ENCODE measurements at places on chromosomes 2 and 18.

DNA sequence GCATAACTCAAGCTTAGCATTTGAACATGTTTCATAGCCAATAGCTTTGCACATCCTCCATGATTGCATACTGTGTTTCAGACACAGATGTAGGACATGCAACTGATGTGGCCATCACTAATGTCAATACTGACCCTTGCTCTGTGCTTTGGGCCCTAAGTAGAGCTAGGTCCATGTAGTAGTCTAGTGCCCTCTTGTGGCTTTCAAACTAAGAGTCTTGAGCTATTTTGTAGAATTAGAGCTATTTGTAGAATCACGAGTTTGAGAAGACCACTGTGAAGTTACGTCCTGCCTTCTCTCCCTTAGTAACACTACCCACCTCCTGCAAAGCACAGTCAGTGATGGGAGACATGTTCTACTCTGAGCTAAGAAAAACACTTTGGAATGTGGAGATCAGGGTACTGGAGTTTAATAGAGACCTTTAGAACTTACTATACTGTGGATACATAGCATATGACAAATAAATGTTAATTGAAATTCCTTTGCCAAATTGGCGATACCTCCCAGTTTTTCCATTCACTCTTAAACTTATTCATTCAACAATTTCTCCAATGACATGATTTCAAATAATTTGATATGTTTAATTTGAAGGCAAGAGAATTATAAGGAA is 306.5 kb upstream of the TNP1 start:
- no peak for DNase-seq

DNA sequence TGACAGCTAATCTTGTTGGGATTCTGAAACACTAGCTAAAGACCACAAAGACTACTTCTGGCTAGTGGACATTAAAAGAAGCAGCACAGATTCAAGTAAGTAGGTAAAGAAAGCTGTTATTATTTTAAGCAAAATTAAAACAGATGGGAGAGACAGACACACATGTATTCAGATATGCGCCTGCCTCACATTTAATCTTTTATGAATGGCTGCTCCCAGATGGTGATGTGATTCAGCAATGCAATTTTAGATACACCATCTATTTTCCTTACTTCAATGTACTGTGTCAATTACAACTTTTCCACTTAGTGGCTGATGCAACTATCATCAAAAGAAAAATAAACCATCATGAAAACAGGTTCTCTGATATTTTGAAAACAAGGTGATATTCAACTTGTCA is 133.0 kb upstream of the PGAP1 start:
- DNase-seq, result no peak

DNA sequence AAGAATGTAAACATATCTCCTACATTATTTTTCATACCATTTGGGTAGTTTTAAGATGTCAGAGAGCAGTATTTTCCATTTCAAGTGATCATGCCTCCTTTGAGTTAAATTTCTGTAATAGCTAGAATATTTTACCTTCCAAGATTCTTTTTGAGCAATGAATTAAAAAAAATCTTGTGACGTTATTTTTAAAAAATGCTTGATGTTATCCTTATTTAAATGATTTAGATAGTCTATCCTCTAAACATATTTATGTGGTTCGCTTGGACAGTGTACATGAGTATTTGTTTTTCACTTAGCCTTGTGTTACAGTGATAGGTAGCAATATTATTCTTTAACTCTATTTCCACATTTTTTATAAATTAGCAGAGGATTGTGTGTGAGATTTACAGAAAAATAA is 639.2 kb upstream of the CDH2 start:
- no peak for DNase-seq

GRCh38 chr2:70300771-70301343 is 1.0 kb downstream of the FAM136A start:
- DNase-seq, result peak; percentile 27

DNA sequence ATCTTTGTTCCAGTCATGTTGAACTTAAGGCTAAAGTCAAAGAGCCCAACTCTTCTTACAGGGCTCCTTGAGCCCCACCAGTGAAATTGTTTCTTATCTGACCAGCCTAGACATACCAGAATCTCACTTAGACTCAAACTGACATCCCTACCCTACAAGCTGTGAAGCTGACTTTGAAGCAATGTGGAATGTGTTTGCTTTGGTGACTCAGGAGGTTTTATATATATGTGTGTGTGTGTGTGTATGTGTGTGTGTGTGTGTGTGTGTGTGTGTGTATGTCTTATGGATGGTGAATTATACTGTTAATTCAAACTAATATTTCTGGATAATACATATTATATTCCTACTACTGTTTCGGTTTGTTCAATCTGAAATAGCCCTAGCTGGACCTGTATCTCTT is 67.3 kb downstream of the CAMKMT start:
- DNase-seq, result no peak

DNA sequence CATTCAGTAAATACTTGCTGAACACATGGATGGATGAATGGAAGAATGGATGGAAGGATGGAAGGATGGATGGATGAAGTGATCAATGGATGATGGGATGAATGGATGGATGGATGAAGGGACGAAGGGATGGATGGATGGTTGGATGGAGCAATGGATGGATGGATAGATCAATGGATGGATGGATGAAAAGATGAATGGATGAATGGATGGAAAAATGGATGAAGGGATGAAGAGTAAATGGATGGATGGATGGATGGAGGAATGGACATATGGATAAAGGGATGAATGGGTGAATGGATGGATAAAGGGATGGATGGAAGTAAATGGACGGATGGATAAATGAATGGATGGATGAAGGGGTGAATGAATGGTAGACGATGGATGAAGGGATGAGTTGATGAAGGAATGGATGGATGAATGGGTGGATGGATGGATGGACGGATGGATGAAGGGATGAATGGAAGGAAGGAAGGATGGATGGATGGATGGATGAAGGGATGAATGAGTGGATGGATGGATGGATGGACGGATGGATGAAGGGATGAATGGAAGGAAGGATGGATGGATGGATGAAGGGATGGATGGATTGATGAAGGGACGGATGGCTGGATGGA is 13.9 kb upstream of the ID2 start:
- DNase-seq, result no peak

- DNase-seq, result no peak
These were observed 47.7 kb downstream of the BOD1L2 start for GRCh38 chr18:57194622-57195021.

- DNase-seq, result no peak
These were observed 1292.0 kb upstream of the CHAC2 start for GRCh38 chr2:52475590-52475989.

GRCh38 chr2:133109772-133110171 is 439.8 kb upstream of the LYPD1 start:
- no peak for DNase-seq

- no peak for DNase-seq
These were observed 34.4 kb upstream of the SMAD7 start for GRCh38 chr18:48985161-48985560.

DNA sequence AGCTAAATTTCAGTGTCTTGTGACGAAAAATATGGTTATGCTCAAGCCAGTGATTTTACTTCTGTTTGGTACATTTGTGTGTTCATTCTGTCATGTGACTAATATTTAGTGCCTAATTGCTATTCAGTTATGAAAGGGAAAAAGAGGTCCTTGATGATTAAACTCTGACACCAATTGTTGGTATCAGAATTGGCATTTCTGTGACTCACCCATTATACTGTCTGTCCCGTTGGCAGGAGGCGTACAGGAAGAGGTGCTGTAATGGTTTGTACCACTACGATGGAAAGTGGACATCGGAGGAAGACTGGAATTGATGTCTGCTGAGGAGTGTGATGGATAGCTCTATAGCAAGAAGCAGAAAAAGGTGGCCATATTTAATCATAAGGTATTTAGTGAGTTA is 310.4 kb upstream of the CCDC68 start:
- no peak for DNase-seq

DNA sequence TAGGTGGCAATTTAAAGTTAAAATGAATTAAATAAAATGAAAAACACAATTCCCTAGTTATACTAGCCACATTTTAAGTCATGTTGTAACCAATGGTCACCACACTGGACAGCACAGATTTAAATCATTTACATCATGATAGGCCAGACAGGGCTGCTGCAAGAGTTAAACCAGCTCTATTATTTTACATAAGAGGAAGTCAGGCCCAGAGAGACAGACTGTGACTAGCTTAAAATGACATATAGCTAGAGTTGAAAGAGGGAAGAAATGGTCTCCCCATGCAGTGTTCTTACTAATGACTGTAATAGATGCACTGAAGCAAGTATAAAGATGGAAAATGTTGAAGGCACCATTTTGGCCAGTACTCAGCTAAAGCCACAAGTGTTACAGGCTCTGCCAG is 69.6 kb downstream of the SLC66A3 start:
- no peak for DNase-seq

DNA sequence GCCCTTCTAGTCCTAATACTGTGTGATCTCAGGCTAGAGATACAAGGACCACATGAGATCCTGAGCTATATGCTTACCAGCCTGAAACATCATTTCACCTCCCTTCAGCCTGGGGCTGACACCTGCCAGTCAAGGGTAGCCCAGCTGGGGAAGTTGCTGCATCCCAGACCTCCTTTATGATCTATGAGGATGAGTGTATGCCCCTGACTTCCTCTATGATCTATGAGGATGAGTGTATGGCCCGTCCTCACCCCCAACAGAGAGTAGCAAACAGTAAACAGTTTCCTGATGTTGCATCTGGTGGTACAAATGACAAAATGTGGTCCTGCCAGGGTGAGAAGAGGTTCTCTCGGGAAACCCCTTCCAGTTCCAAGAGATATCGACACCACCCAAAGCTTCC is 8.9 kb upstream of the OTOF start:
- no peak for DNase-seq

- peak; percentile 75 for DNase-seq
These were observed 33.5 kb downstream of the ODC1 start for GRCh38 chr2:10414591-10414990.

DNA sequence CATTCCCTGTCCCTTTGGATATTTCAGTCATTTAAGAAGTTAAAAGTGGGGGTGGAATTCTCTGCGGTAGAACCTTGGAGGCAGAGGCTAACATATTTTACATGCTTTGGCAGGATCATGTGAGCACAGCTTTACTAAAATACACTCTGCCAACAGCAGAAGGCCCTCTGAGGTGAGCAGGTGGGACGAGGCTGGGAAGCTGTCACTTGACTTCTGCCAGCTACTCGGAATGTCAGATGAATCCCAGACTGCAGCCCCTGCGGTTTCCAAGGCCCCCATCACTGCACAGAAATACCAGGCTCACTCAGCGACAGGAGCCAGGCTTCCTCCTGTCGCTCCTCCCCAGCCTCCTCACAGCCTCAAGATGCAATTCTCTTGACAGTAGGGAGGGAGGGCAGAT is 220.9 kb upstream of the REV1 start:
- DNase-seq, result peak; percentile 77

All from right hindlimb (tissue), 1 donor.